Common myeloid progenitor, CD34-positive (primary cell): ENCODE measurements at places on chromosomes 12 and 14.

- no peak for DNase-seq
Measured at GRCh38 chr14:78327426-78328221, 157.5 kb downstream of the NRXN3 start.

DNA sequence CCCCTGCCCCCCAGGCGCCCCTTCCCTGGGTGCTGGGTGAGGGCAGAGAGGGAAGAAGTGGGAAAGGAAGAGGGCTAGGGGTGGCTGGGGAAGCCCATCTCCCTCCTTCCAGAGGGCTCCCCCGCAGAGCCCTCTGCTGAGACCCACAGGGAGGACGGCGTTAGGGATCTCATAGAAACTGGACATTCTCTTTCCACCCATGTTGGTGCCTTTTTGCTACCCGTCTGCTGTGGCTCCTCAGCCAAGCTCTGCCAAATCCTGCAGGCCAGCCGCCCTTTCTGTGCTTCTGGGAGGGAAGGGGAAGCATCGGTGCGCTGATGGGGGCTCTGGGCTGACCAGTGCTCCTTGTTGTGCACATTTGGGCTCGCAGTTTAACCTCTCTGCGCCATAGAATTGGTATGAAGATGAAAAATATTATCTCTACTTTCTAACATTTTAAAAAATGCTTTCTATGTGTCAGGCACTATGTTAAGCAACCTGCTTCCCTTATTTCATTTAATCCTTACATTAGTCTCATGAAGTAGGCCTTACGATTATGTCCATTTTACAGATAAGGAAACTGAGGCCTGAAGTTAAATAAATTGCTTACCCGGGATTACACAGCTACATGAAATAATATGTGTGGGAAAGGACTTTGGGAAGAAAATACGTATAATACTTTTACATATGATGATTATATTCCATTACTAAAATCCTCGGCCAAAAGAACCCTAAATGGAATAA lies 981 bp downstream of the SLC48A1 start:
- DNase-seq: peak; percentile 31

GRCh38 chr12:91685917-91686316 lies 459.7 kb downstream of the BTG1 start:
- peak; percentile 16 for DNase-seq

- no peak for DNase-seq
Measured at GRCh38 chr12:108357834-108358579, 18.9 kb upstream of the CMKLR1 start.

DNA sequence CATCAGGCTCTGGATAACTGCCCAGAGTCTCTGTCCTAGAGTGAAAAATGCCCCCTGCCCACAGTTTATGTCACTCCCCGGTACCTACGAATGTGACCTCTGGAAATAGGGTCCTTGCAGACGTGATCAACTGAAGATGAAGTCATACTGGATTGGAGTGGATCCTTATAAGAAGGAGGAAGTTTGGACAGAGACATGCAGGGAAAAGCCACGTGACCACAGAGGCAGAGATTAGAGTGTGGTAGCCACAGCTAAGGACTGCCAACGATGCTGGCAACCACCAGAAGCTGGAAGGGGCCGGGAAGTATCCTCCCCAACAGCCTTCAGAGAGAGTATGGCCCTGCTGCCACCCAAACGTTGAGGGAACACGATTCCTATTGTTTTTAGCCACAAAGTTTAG lies 101.2 kb upstream of the NCOR2 start:
- DNase-seq: peak; percentile 17

DNA sequence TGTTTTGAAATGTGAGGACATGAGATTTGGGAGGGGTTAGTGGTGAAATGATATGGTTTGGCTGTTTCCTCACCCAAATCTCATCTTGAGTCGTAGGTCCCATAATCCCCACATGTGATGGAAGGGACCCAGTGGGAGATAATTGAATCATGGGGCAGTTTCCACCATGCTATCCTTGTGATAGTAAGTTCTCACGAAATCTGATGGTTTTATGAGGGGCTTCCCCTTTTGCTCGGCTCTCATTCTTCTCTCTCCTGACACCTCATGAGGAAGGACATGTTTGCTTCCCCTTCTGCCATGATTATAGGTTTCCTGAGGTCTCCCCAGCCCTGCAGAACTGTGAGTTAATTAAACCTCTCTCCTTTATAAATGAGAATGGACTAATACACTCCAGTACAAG lies 18.0 kb downstream of the GALNT6 start:
- no peak for DNase-seq

GRCh38 chr14:56219666-56220413 lies 101.6 kb downstream of the PELI2 start:
- peak; percentile 89 for DNase-seq

DNA sequence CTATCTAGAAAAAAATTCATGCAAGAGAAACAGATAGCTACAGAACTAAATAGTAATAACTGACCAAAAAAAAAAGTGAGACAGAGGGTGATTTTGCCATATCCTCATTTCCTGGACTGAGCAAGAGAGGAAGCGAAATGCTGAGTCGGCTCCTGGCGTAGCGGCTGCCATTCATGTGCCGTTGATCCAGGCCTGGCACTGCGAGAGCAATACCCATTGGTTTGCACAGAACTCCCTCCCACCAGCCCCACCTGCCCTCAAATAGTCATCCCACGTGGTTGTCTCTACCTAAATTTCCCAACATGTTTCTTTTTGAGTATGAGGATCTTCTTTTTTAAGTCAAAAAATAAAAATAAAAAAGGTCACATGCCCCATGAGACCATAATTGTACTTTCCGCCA lies 9.4 kb upstream of the WNT5B start:
- DNase-seq: peak; percentile 71

DNA sequence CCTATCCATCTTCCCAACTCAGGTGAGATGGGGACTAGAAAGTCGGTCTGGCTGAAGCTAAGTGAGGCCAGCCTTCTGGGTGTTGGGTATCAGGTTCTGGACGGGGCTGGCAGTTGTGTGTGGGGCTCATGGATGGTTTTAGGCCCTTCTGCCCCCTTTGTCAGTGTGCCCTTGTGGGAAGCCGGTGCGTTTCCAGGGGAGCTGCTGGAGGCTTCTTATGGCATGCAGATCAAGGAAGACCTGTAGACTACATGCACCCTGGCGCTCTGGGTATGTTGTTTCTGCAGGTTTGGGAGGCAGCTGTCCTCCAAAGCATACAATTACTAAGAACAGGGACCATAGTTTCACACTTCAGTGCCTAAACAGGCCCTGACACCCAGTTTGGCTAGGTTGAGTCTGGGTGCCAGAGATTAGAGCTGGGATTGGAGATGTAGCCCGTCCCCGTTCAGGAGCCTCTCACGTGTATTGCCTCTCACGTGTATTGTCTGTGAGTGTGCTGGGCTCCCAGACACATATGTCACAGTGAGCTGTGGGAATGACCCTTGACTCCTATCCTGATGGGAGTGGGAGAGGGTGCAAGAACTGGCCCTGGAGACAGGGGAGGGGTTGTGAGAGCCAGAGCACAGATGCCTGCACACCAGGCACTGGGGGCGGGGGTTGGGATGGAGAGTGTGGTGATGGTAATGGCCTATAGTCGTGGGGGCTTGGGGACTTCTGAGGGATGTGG lies 84.4 kb downstream of the SLC25A47 start:
- no peak for DNase-seq
